ENCODE measurements at places on chromosomes 2 and 18. TPM values are rescaled to one million over a fixed set of nuclear protein-coding genes. Genes with fewer than 3 reads are reported as not detected.
A peak's percentile ranks its signal among the peaks of the same experiment; 100 is the strongest.

- DNase-seq: no peak
Observed at GRCh38 chr2:26193578-26194231, 20.8 kb downstream of the GAREM2 start.

GRCh38 chr18:42365591-42365990, 410.6 kb downstream of the PIK3C3 start:
- no peak for DNase-seq

DNA sequence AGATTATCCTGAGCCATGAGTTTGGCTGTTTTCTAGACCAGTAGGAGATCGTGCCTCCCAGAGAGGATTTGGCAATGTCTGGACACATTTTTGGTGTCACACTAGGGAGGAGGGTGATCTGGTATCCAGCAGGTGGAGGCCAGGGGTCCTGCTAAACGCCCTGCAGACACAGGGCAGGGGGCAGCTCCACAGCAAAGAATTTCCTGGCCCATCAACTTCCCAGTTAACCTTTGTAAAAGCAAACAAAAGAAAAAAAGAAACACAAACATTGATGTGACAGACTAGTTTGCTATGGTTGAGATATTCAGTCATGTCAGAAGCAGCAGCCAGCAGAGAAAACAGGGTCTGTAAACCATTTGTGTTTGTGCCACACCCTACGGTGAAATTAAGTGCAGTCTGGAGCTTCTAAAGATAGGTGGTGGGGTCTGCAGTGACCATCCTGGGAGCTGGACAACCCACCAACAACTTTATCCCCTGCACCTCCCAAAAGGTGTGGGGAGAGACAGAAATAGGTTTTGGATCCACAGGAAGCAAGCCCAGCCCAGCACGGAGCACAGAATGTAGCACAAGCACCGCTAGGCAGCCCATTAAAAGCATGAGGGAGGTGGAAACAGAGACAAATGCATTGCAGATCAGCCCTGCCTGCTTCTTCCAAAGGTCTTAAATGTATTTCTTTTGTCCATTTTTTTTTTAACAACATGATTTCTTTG, 232.5 kb downstream of the MYT1L start:
- no peak for DNase-seq

- DNase-seq: no peak
Observed at GRCh38 chr2:8672940-8673339, 8.9 kb upstream of the ID2 start.

DNA sequence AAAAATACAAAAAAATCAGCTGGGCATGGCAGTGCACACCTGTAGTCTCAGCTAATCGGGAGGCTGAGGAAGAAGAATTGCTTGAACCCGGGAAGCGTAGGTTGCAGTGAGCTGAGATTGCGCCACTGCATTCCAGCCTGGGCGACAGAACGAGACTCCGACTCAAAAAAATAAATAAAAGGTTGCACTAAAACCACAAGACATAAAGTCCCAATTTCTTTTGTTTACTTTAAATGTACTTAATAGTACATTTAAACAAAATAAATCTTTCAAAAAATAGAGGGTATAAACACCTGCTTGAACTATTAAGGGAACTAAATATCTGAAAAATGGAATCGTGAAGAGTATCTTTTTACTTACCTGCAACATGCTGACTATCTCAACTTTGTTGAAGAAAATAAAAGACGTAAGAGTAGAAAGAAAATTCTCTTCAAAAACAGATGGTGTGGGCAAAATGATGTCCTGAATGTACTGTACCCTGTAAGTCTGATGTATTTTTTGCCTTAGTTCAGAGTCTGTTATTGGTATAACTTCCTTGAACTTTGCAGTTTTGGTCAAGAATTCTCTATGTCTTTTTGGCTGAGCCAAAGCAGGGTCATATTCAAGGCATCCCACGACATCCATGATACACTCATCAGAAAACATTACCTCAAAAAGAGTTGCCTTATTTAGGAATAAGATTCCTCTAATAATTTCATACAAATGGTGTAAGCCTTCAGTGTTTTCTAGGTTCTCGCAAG, 19.2 kb downstream of the PPP4R3B start:
- no peak for DNase-seq

DNA sequence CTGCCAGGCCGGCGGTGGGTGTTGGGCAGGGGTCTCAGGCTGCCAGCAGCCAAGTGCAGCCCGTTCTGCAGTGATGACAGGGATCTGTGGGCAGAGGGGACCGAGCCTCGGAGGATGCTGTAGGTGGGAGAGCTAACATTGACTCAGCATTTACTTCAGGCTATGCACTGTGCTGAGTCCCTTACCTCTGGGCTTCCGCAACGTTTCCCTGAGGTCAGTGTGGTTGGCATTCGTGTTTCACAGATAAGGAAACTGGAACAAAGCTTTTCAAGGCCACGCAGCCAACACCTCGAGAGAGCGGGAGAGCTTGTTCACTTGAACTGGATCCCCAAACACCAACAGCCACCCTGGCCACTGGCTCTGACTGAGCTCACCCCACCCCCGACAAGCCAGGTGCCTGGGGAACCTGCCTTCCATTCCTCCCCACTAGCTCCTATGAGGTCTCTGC, 839 bp upstream of the GPR148 start:
- DNase-seq: no peak

Gene ATG9A
- polyA plus RNA-seq: 29.6 TPM

Gene REG1B
- polyA plus RNA-seq: not detected

DNA sequence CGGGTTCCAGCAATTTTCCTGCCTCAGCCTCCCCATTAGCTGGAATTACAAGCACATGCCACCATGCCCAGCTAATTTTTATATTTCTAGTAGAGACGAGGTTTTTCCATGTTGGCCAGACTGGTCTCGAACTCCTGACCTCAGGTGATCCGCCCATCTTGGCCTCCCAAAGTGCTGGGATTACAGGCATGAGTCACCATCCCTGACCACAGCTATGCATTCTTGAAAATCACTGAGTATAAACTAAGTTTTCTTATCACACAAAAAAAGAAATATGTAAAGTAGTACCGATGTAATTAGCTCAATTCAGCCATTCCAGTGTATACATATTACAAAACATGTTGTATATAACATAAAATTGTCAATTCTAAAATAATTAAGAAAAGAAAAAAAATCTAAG, 232.7 kb downstream of the MBD2 start:
- no peak for DNase-seq

DNA sequence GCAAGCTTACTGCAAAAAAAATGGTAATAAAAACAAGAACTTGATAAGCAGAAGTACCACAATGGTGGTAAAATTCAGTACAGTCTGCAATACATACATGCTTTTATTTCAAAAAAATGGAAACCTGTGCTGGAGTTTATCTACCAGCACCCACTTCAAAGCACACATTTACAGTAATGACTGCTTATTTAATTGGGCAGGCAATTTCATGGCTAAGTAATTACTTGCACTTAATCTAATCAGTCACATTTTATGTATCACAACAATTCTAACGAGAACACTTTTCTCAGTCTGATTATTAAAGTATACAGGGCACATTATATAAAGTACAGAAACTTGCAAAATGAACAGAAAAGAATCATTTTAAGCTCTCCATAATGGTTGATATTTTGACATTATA, 5.2 kb downstream of the APCDD1 start:
- no peak for DNase-seq

GRCh38 chr2:36967236-36967876, 1.0 kb upstream of the STRN start:
- peak; percentile 20 for DNase-seq

Gene DLX1
- polyA plus RNA-seq: 0.07 TPM

Gene ACVR1C
- polyA plus RNA-seq: 0.03 TPM

DNA sequence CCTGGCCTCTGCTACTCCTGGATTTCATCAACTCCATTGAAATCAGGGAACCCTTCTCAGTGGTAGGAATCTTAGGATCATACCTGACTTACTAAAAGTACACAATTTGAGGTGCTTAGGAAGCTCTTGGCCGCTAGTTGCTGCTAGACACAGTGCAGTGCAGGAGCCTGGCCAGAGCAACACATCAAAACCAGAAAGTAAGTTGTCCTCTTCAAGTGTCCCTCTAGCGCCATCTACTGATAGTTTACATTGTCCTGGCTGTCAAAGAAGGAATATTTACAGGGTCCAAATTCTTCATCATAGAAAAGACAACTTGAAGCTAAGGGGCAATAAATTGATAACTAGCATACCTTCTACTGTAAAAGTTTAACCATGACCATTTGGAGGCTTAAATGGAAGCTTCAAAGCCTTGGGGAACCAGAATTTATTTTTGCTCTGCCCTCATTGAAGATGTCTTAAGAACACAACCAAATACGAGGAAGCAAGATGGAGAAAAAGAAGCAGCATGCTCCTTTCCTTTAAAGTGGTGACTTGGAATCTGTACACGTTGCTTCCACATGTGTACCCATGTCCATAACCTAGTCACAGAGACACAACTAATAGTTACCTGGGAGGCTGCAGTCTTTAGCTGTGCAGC, 889.1 kb upstream of the GCFC2 start:
- peak; percentile 35 for DNase-seq

Gene TTLL4
- 18.6 TPM for polyA plus RNA-seq

Gene SALL3
- polyA plus RNA-seq: not detected
